ENCODE measurements at places on chromosomes 1 and 21.

DNA sequence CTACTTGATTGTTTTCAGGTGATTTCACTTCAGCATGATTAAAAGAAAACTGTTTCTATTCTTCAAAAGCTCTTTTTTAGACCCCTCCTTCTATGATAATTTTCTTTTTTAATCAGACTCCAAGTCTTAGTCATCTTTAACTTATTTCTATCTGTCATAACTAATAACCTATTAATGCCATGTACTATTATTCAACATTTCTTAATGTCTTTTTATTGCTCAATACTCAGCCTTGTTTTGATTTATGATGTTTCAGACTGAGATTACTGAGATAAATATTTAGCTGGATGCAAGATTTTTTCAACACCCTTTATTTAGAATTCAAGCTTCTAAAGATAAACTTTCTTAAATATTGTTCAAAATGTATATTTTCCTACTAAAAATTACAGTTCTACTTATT, 53.6 kb downstream of the ATP6V1G3 start:
- no peak for DNase-seq

DNA sequence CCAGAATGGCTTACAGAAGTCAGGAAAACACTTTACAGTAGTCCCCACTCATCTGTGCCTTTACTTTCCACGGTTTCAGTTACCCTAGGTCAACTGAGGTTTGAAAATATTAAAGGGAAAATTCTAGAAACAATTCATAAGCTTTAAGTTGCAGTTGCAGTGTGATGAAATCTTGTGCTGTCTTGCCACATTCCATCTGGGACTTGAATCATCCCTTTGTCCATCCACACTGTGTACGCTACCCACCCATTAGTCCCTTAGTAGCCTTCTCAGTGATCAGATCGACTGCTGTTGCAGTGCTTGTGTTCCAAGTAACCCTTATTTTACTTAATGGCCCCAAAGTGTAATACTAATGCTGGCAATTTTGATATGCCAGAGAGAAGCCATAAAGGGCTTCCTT, 30.5 kb downstream of the ZCCHC17 start:
- no peak for DNase-seq

DNA sequence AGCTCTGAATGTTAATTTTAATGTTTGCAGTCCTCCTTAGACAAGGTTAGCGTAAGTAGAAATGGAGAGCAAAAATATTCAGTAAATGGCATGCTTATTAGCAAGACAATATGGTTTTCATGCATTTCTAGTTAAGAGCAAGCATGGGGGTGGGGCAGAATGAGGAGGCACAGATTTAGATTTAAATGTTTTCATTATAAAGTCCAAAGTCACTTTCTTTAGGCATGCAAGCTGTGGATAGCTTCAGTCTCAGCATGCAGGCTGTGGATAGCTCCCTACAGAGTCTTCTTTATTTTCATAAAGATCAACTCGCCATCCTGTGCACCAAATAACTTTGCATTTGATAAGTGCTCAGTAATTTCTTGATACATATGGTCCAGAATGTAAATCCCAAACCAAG, 1294.5 kb upstream of the ADGRL2 start:
- no peak for DNase-seq

DNA sequence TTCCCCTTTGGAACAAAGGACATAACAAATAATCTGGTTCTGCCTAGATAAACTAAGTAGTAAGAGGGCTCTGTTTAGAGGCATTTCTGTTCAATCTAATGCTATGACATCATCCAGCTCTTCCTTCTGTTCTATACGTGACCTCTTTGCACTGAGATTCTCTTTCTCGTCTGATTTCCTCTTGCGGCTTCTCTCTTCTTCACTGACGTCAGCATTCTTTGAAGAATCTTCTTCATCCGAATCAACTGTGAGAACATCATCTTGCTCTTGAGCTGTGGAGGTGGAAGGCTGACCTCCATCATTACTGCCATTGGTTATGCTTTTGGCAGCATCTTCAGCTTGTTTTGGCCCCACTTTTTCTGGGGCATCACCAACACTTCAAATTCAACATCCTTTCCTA, 130.4 kb downstream of the HS2ST1 start:
- DNase-seq, result no peak

DNA sequence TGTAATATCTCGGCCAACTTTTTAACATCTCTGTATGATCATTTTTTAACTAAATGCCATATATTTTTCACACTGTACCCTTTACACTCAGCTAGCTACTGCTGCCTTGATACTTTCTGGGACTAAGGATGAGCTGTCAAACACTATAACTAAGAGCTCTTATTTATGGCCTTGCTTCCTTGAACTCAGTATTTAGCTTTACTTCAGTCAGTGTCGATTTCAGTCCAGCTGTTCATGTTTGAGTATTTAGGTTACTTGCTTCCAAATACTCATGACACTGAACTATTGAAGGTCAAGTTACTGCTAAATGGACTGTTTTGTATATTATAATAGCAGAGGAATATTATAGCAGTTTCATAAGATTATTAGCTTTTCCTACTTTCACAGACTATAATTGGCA, 25.9 kb upstream of the USP25 start:
- DNase-seq, result no peak

DNA sequence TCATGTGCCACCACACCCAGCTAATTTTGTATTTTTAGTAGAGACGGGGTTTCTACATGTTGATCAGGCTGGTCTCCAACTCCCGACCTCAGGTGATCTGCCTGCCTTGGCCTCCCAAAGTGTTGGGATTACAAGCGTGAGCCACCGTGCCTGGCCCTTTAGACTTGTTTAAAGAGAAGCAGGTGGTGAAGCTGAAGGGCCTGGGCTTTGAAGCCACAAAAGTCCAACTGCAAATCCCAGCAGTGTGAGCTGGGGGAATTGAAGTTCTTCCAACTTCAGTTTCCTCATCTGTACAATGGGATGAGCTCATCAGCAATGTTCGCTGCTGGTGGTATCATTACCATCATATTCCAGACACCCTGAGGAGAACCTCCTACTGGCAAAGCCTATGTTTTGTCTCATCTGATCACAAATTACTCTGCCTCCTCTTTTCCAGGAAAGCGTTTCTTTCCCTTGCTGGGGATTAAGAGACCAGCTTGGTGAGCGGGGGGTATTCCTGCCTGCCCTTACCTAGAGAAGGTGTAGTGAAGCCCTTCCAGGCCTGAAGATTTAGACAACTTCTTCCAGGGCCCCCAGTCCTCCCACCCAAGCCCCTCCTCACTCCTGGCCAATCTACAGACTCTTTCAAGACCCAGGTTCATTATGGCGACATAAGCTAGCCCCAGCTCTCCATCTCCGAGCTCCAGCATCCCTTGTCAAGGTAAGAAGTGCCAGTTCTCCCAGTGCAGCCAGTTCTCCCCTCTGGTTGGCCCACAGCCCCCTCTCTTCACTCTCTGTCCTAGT, 2.4 kb upstream of the SHISA4 start:
- DNase-seq, result no peak

GRCh38 chr1:227951624-227952373, 4.1 kb upstream of the WNT9A start:
- no peak for DNase-seq

GRCh38 chr21:26795412-26795805, 49.8 kb downstream of the ADAMTS1 start:
- DNase-seq, result no peak

DNA sequence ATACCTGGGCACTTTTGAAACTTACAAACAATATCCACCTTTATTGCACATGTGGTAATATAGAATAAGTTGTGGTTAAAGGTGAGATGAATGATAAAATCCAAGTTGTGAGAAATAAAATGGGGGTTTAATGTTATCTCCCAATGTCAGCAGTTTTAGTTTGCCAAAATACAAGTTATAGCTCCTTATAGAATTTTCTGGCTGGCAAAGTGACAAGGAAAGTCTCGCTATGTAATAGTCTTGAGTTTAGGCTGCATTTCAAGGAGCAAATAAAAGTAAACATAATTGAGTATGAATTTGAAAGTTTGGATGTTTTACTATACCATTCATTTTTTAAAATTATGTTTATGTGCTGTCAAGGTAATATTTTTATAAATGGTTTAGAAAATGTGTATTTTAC, 15.0 kb upstream of the NEXN start:
- DNase-seq, result no peak

- DNase-seq, result no peak
These were observed 59.9 kb downstream of the TP53BP2 start for GRCh38 chr1:223785808-223786207.

DNA sequence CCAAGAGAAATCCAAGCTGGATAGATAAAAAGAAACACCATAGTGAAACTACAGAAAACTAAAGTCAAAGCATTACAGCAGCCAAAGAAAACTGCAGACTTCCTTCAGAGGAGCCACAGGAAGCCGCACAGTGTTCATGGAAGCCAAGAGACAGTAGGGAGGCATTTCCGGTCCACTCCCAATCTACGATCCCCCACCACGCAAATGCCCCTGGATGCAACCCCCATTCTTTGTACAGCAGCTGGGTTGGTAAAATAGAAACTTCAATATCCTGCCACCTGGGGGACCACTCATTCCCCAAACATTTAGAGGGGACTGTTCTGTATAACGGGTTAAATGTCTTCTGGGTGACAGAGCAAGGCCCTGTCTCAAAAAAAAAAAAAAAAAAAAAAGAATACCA, 43.9 kb upstream of the TSPEAR start:
- DNase-seq, result no peak

DNA sequence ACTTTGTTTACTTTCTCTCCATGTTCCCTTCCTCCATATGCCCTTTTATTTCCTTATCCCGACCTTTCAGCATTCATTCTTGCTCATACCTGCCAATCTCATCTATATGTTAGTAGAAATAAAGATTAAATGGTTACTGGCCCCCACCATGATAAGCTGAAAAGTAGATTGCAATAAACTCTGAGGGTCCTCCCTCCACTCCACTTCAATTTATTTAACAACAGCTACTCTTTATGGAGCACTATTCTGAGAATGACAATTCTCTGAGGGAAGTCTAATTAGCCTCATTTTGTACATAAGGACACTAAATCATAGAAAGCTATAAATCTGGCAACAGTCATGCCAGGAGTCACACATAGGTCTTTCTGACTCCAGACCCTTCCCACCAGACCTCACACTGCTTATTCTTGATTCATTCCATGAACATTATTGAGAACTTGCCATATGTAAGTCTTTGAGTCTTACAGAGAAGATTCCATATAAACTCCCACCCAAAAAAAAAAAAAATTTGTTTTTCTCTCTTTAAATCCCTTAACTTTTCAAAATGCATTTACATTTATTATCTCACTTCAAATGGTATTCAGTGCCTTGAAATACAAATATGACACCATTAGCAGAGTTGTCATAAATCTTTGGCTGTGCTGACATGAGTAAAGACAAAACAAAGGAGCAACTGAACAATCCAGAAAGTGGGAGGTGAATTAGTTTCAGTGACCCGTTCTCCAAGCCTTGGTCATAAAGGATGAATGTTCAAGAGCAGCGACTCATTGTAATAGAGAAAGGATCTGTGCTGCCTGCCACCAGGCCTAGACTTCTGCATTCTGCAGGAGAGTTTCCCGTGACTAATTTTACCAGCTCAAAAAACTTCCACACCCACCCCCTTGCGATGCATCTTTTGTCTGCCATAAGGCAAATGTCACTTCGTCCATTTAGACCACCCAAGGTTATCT, 28.5 kb downstream of the PALMD start:
- DNase-seq, result no peak

GRCh38 chr21:33234635-33235520, 5.1 kb downstream of the IFNAR2 start:
- no peak for DNase-seq

- no peak for DNase-seq
These were observed 17.4 kb downstream of the AK4 start for GRCh38 chr1:65165269-65165993.

- DNase-seq, result no peak
These were observed 41.6 kb downstream of the GNG12 start for GRCh38 chr1:67791686-67792085.

DNA sequence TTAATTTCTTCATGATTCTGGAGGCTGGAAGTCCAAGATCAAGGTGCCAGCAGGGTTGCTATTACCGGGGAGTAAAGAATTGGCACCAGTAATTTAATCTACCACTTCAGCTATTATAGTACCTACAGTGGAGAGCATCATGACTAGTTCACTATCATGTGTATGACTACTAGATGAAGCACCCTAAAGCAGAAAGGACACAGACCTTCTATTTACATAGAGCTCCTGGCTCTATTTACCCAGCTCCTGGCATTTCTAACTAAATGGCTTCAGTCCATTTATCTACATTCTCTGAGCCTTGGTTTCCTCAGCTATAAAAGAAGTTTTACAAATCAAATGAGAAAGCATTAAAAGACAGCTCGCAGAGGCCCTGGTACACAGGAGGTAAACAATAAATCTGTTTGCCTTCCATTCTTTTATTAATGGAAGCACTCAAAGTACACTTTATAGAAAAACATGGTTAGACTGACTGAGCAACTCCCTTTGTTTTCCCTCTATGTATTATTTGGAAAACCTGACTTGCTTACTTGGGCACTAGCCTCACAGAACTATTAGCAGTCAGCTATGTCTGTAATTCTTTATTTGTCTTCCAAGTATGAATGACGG, 203.0 kb downstream of the SLC35F3 start:
- no peak for DNase-seq

- DNase-seq, result no peak
These were observed 7.7 kb downstream of the SUCO start for GRCh38 chr1:172540635-172541034.

DNA sequence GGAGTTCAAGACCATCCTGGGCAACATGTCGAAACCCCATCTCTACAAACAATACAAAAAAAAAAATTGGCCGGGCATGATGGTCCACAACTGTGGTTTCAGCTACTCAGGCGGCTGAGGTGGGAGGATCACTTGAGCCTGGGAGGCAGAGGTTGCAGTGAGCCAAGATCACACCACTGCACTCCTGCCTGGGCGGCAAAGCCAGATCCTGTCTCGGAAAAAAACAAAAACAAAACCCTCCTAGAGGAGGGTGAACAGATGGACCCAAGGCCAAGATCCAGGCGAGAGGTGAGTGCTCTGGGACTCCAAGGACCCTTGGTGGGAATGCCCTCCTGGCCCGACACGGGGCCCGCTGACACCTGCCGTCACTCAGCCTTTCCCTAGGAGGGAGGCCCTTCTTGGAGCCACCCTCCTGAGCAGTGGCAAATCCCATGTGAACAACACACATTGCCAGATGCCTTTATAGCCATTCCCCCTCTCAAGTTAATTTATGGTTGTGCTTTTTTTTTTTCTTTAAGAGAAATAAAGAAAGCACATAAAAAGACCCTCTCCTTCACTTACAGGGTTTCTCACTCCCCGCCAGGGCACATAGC, 380 bp downstream of the TFF2 start:
- DNase-seq, result no peak

All from C1 segment of cervical spinal cord (tissue), 14 donors.